ENCODE measurements at places on chromosomes 13 and 19.
A peak's percentile ranks its signal among the peaks of the same experiment; 100 is the strongest.

GRCh38 chr19:1465191-1466016, 13.6 kb downstream of the C19orf25 start:
- DNase-seq, result peak; percentile 64

DNA sequence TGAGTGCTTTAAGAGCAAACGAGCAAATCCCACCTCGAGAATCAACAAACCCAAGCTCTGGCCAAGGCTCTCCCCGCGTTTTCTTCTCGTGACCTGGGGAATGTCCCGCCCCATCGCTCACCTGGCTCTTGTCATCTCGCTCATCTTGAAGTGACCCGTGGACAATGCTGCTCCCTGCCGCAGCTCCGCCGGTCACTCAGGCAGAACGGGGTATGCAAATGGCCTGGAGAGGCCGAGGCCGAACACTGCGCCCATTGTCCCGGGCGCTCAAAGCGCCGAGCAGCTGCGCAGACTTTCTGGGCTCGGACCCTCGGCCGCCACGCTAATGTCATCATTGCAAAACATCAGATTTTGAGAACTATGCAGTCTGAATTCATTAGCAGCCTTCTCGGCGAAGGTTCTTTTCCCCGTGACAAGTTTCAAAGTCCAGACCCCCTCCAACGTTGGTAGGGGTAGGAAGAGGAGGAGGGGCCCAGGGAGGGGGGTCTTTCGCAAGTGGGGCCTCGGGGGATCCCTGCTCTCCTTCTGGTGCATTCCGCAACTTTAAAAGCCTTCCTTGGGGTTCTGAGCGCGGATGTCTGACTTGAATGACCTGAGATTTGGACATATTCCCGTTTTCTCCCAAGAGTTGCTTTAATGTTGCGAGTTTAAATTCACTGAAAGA, 39.7 kb downstream of the SOX1 start:
- no peak for DNase-seq

GRCh38 chr19:28066988-28067387, 1146.0 kb downstream of the UQCRFS1 start:
- no peak for DNase-seq

DNA sequence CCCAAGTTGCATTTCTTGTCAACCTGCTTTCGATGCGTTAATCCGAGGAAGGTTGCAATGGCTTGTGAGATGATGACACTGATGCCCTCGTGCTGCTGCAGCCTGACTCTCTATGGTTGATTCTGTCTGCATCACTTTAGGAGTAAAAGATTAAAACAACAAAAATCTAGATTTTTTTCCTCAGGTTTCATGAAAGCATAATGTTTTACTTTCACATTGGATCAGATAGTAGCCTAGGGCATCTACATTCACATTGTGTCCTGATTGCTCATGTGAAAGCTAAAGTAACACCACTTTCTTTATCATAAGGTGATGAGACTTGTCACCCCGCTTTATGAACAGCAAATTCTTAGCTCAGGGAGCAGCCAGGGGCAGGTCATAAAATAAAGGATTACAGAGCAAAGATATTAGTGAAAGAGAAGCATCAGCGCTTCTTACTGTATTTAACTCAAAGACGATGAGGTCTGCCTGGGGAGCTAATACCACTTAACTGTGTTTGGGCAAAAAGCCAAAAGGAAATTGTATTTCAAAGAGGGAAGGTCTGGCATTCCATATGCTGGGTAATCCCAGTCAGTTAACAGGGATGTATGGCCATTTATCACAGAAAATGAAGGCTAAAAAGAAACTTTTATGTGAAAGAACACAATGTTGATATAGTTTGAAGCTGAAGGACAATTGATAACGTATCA, 270.5 kb downstream of the GPC6 start:
- DNase-seq, result peak; percentile 95

- DNase-seq, result no peak
Measured at GRCh38 chr19:40407714-40408597, 5.2 kb downstream of the PRX start.

GRCh38 chr13:27619093-27619727, 1.1 kb downstream of the LNX2 start:
- no peak for DNase-seq

DNA sequence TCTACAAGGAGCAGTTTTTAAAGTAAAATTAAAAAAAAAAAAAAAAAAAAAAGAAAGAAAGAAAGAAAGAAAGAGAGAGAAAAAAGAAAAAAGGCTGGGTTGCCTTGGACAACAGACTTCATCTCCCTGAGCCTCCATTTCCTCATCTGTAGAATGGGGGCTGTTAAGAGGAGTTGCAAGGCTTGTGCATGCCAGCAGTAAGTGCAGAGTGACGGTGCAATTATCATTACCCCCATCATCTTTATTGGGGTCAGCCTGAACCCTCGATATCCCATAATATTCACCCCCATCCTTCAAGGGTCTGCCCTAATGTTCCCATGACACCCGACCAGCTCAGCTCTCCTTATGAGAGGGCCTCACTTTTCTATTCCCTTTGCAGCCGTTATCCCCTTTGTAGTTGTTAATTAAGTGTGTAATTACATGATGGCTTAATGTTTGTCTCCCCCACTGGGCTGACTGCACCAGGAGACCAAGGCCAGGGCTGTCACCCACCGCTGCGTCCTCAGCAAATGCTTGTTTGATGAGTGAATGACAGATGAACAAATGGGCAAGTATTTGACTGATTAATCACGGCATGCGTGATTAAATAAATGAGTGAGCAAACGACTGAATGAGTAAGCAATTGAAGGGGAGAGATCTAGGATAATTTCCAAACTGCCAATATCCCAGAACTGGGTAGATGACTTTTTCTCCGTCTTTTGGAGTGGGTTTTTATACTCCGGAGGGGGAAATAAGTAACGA, 10.1 kb downstream of the FOSB start:
- peak; percentile 43 for DNase-seq

DNA sequence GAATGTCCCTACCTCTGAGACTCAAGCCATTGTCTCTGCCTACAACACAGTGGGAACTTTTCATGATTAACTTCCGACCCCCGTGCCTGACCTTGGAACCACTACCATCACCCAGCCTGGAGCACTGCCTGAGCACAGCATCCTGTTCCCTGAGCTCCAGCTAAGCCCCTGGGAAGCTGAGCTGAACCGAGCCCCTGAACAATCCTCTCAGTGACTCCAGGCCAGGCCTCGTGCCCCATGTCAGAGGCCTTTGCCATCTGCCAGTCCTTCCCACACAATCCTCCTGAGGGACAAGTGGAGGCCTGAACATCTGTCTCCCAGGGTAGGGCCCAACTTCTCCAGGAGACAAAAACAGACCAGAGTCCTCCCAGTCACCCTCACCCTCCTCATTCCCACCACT, 17.5 kb downstream of the CEACAM3 start:
- DNase-seq, result no peak

DNA sequence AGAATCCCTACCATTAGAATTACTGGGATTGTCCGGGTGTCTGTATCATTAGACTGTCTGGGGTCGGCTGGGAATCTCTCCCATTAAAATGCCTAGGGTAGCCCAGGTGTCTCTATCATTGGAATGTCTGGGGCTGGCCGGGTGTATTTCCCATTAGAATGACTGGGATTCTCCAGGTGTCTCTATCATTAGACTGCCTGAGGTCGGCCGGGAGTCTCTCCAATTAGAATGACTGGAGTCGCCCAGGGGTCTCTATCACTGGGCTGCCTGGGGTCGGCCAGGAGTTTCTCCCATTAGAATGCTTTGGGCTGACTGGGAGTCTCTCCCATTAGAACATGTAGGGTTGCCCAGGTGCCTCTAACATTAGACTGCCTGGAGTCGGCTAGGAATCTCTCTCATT, 1560.7 kb downstream of the UQCRFS1 start:
- no peak for DNase-seq

- DNase-seq, result no peak
Measured at GRCh38 chr13:83215627-83216026, 666.6 kb downstream of the SLITRK1 start.

GRCh38 chr13:80339912-80340650, 845 bp downstream of the SPRY2 start:
- DNase-seq, result peak; percentile 53

DNA sequence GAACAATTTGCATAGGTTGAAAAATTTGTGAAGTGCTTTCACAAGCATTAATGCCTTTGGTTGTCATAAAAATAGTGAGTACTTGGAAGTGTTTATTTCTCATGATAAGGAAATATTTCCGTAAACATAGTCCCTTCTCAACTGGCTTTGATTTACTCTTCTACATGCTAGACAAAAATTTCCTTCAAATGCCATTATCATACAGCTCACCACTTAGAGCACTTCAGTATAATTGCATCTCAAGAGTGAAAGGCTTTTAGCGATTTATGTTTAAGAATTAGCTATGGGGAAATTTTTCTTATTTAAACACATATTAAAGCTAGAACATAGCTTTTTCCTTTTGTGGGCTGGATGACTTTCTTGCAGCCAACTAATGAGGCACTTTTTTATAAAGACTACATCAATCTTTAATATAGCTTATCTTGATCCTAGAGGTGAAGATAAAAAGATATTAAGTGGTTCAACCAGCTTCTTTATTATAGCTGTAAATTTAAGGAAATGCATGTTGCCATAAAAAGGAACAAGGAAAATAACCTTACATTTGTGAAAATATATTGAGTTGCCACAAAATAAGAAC, 656.8 kb downstream of the SLITRK6 start:
- DNase-seq, result no peak

- no peak for DNase-seq
Measured at GRCh38 chr19:33777753-33778088, 18.9 kb upstream of the KCTD15 start.

GRCh38 chr19:49870309-49870901, 3.0 kb upstream of the PNKP start:
- DNase-seq, result no peak

GRCh38 chr13:38979891-38980749, 10.5 kb downstream of the STOML3 start:
- DNase-seq, result peak; percentile 19
